Right kidney (tissue), 9 donors: ENCODE measurements at places on chromosomes 7 and 10.
A peak's percentile ranks its signal among the peaks of the same experiment; 100 is the strongest.

GRCh38 chr10:29731760-29732159 lies 97.0 kb upstream of the SVIL start:
- DNase-seq = no peak

DNA sequence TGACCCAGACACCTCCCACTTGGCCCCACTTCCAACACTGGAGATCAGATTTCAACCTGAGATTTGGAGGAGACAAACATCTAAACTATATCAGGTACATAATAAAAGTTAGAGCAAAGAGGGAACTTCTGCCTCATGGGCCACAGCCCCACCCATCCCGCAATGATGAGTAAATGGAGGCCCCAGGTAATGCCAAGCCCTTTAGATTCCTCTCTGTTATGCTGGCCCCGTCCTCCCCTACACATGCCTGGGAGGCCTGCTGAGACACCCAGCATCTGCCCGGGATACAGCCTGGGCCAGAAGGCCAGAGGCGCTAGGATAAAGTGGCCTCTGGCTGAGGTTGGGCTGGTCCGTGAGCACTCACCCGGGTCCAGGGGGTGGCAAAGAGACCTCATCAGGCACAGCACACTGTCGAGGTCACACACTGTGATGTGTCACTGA lies 185.5 kb upstream of the SH2B2 start:
- DNase-seq = no peak

GRCh38 chr10:35594115-35595079 lies 10.7 kb upstream of the GJD4 start:
- DNase-seq = no peak

DNA sequence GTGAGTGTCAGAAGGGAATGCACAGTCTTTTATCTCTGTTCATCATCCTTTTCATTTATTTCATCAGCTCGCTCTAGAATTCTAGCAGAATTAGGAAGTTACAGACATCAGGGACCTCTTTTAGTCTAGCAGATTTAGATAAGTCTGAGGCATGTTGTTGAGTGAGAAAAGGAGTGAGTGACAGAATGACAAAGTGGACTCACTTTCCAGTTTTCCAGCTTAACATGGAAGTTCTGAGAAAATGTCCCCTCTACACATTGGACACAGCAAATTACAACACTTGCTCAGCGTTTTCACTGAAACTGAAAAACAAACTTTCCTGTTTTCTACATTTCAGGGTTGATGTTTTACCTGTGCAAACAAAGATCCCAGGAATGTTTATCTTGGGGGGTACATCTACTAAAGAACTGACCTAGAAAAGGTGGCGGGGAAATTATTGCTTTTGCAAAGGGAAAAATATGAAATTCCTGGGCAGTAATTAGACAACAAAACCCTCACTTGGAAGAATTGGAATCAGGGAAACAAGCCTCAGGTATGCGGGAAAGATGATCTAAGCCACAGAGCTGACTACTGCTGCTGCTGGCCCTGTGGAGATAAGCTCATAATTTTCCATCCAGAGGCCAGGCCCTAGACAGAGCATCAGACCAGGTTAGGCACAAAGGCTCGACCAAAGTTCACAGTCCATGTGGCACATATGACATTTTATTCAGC lies 14.6 kb upstream of the CYP3A5 start:
- no peak for DNase-seq

DNA sequence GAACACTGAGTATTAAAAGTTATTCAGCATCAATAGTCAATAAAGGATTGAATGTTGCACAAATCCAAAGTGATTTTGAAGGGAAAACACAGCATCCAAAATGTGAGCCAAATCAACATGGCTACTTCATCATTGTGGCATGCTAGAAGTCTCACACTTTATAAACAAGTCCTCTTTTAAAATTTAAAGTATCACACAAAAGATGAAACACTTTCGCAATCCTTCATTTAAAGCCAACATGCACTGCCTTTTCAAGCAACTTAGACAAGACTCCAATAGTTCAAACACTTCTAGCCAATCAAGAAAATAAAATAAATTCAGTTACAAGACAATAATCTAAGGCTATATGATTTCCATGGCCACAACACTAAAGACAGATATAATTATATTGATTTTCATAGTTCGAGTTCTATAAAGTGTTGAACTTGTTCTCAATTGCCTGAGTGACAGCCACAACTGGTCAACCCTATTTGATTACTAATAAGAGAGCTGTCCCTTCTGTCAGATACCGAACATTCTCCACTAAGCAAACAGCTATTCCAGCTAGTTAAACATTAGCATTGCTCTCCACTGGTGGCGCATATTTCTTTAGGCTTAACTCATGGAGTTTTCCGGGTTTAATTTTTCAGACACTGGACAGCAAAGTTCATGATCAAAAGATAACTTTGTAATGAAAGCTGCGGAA lies 8.3 kb downstream of the EBF3 start:
- no peak for DNase-seq

DNA sequence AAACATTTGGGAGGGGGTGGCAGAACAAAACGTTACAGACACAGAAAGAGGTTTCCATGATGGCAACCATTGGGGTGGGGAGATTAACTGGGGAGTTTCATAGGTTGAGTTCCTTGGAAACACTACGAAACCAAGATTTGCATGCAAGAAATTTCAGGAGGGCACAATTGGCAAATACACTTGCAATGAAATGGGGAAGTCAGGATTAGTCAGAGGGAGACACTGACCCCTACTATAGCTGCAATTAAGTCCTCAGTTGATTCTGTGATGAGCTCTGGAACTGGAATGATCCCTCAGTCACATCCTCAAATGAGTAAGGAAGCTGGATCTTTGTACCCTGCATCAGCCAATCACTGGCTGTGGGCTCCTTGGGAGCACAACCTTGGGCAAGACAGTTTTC lies 22.1 kb downstream of the CPEB3 start:
- DNase-seq = no peak

GRCh38 chr7:22485189-22485588 lies 14.8 kb downstream of the STEAP1B start:
- no peak for DNase-seq

DNA sequence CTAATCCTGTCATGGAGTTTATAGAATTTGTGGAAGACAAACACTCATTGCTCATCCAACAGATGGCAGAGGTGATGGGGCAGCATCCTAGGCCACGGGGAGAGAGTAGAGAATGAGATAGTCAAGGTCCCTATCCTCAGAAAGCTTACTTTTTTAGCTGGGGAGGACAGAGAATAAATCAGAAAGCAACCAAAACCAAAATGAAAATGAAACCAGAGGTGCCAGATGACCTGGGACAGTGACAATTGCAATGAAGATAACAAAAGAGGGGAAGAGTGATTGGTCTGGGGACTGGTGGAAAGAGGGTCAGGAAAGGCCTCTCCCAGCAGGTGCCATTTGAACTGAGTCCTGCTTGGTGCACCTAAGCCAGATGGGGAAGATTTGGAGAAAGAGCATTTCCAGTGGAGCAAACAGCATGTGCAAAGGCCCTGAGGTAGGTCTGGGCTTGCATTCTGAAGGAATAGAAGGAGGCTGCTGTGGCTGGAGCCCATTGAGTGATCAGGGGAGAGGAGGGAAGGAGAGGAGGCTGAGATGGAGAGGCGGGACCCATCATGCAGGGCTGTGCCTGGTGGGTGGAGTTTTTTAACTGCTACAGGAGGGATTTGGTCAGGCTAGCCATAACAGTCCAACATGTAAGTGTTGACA lies 164.1 kb downstream of the RPS24 start:
- DNase-seq = no peak

DNA sequence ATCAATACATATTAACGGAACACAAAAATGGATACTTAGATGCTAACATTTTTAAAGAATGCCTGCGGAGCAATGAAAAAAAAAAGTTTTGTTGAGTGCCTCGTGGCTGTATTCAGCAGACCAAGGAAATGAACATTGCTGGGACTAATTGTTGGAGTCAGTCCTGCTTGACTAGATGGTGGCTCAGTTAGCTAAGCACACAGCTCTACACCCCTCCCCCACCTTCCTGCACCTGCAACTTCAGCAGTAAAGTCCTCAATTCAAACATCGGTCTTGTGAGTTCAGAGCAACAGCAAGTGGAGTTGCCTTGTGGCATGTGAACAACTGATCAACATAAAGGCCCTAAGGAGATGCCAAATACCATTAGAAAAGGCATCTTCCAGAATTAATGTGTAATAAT lies 326.0 kb upstream of the NPSR1 start:
- no peak for DNase-seq

- DNase-seq = no peak
Observed at GRCh38 chr7:51034521-51035264, 252.0 kb upstream of the GRB10 start.

DNA sequence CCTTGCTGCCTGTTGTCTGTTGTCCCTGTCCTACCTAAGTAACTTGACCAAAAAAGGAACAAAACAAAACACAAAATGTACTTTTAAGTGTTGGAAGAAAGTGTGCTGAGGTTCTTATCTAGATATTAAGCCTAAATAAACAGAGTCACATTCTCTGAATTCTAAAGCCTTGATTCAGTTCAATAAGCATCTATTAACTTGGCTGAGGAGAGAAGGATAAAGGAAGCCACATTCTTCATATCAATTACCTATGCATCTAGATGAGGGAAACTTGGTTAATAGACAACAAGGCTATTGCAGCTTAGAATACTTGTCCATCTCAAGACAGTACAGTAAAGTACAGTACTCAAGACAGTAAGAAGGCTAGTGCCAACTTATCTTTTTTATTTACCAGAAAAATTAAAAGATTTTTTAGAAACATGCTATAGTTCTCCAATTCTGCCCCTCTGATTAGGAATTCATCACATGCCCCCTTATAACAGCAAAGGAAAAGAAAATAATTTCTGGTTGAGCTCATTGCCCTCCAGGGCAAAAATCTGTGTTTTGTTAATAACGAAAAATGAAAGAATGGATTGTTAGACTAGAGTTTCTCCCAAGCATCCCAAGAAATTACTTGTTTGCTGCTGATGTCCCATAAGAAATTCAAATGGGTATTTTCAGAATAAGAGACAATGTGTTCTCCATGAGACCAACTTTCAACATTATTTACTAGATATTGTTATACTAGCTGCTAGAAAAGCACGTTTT lies 546.5 kb upstream of the SEMA3D start:
- DNase-seq = no peak

DNA sequence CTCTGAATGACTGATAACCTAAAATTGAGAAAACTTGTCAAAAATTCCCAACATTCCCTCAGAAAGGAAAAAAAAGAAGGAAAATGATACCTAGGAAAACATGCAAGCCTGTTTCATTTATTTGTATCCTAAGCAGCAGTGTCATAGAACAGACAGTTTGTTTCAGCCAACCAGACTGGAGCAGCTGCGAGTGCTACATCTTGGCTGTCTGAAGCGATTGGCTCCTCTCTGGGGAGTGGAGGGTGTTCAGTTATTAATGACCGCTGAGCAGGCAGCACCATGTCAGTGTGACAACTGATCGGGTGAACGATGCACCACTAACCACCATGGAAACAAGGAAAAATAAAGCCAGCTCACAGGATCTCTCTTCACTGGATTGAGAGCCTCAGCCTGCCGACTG lies at the start of gene LRRN3:
Gene LRRN3 (plus strand): TSS at position 282 of the 400 bp plus-strand sequence. CDS start 31,646 bp downstream, outside the sequence.
- DNase-seq = peak; percentile 47

DNA sequence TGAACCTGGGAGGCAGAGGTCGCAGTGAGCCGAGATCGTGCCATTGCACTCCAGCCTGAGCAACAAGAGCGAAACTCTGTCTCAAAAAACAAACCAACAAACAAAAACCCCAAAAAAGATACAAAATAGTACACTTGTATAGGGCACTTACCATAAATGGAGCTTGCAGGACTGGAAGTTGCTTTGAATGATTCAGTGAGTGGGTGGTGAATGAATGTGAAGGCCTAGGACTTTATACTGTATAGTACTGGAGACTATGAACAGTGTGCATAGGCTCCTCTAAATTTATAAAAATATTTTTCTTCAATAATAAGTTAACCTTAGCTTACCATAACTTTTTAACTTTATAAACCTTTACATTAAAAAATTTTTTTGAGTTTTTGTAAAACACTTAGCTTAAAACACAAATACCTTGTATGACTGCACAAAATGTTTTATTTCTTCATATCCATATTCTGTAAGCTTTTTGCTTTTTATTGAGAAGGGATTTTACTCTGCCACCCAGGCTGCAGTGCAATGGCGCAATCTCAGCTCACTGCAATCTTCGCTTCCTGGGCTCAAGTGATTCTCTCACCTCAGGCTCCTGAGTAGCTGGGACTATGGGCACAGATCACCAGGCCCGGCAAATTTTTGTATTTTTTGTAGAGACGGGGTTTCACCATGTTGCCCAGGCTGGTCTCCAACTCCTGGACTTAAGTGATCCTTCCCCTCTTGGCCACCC lies 6.9 kb upstream of the H2AZ2 start:
- DNase-seq = no peak

DNA sequence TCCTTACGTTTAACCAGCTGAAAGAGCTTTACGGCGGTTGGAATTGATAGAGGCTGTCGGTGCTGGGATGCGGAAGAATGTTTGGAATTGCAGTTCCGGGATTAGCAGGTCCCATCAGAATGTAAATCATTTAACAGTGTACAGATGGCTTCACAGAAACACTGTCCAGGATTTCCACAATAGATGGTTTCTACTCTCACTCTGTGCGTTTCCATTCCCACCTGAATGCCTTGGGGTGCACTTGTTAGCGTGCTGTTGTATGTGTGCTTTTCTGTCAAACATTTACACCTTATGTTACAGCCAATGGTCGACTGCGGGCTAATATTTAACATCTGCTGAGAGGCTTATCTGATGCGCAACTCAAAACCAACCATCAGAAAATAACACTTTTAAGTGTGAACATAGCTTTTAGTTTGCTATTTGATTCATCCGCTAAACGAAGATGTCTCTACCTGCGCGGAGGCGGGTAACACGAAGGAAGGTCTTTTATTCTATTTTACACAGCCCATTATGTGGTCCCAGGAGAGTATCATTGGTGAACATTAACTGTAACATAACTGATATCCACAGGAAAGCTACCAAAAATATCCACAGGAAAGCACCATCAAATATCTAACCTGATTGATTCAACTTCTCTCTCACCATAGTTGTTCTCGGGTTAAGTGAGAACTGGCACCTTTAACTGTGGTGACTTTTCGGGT lies 179.0 kb downstream of the PRPF18 start:
- no peak for DNase-seq

GRCh38 chr7:148148456-148148855 lies 442.1 kb upstream of the C7orf33 start:
- no peak for DNase-seq

GRCh38 chr10:126499744-126500143 lies 111.5 kb upstream of the ADAM12 start:
- no peak for DNase-seq

GRCh38 chr7:88111140-88111743 lies 108.6 kb downstream of the SRI start:
- no peak for DNase-seq

GRCh38 chr10:48285710-48286109 lies 11.2 kb upstream of the FRMPD2 start:
- DNase-seq = no peak

DNA sequence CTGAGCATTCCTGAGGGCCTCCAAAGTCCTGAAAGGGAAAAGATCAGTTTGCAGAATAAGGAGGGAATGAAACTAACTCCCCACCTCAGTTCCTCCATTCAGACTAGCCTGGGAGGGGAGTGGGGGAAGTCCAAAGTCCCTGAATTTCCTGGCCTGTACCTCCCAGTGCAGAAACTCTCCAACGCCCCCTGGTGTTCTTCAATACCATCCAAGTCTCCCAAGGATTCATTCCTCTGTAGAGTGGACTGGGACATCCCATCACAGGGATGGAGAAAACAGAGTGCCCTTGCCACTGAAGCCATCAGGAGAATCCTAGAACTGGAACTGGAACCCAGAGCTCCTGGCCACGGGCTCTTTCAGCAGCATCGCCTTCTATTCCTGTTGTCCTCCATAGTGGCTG lies 1.6 kb upstream of the COL13A1 start:
- DNase-seq = peak; percentile 47
